ENCODE measurements at places on chromosomes 4 and X. TPM values are rescaled to one million over a fixed set of nuclear protein-coding genes. Genes with fewer than 3 reads are reported as not detected.

DNA sequence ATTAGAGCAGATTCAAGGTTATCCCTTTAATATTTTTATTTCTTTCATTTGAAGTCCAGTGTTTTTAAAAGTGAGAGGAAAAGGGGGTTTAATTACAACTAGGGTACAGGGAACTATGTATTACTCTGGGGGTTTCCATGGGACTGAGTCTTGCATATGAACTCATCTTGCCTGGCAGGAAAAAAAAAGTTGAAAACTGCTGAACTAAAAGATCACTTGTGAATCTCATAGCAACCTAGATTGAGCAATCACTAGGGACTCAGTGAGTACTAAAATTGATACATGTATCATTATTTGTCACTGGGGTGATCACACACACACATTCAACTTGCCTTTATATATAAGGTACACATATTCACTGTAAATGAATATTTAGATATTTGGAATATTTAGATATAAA is 180.7 kb upstream of the SFRP2 start:
- H3K27me3 ChIP-seq, result no peaks in the 10 kb centered on the region
- no peaks in the 10 kb centered on the region for H3K36me3 ChIP-seq
- no peaks in the 10 kb centered on the region for H3K4me1 ChIP-seq
- no peak for DNase-seq
- no peak overlapping the region for H3K27ac ChIP-seq
- H3K4me3 ChIP-seq, result no peak overlapping the region

DNA sequence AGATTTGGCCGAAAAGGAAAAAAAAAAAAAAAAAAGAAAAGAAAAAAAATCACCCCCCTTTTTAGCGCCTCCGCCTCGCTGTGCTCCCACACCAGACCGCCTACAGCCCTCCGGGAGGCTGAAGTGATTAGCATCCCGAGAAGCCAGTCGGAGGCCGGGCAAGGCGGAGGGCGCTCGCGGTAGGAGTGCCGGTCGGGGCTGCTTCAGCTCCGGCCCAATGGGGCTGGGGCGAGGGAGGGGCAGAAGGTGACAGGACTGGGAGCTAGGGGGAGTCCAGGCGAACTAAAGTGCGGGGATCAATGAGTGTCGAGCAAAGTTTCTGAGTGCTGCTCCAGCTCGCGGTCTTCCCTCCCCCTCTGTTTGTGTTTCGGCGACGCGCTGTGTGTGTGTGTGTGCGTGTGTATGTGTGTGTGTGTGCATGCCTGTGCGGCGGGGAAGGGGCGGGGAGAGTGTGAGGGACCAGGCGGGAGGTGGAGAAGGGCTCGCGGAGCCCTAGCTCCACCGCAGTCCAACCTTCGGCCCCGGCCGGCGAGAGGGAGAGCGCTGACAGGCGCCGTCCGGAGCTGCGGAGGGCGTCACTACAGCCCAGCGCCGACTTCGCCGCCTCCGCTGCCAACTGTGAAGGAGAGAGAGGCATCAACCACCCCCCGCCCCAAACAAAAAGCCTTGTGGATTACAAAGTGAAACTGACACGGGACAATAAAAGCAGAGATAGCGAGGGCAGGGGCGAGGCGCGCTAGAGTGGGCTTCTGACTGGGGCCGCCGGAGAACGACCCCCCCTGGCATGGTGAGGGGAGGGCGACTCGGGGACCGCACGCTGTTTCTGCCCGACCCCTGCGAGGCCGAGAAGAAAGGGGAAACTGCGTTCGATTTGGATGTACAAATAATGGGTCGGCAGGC is at the start of gene FAT4:
Gene FAT4, plus strand, starts transcription at position 280 of the 900 bp plus-strand sequence. CDS start 1,457 bp downstream, outside the sequence.
- peak within 1 kb of the TSS; percentile 87 for H3K4me3 ChIP-seq
- H3K27ac ChIP-seq, result peak within 1 kb of the TSS; percentile 89

GRCh38 chr4:39613093-39613656 is 25.5 kb downstream of the SMIM14 start:
- H3K36me3 ChIP-seq, result no peaks in the 10 kb centered on the region
- no peak for DNase-seq
- H3K27me3 ChIP-seq, result no peaks in the 10 kb centered on the region
- peaks cover 43% of the 10 kb centered on the region for H3K4me1 ChIP-seq
- H3K4me3 ChIP-seq, result no peak overlapping the region

Gene CXCL9
- total RNA-seq, result 0.20 TPM

DNA sequence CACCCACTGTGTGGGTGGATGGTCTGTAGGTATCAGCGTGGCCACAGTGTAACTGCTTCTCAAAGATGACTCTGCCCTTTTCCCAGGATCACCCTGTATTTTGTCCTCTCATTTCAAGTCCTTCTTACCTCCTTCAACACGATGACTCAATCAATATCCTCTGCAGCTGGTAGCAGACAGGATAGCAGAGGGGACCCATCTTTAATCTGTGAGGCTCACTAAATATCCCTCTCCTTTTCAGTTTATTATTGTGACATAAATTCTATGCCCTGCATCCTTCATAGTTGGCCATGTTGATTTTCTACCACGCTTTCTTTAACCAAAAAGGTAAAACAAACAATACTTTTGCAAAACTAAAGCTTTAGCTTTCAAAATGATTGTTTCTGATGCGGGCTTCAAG is 9.6 kb upstream of the MEPE start:
- no peak overlapping the region for H3K4me3 ChIP-seq
- H3K4me1 ChIP-seq, result no peaks in the 10 kb centered on the region
- no peaks in the 10 kb centered on the region for H3K36me3 ChIP-seq
- DNase-seq, result no peak
- H3K27me3 ChIP-seq, result no peaks in the 10 kb centered on the region
- no peak overlapping the region for H3K27ac ChIP-seq

DNA sequence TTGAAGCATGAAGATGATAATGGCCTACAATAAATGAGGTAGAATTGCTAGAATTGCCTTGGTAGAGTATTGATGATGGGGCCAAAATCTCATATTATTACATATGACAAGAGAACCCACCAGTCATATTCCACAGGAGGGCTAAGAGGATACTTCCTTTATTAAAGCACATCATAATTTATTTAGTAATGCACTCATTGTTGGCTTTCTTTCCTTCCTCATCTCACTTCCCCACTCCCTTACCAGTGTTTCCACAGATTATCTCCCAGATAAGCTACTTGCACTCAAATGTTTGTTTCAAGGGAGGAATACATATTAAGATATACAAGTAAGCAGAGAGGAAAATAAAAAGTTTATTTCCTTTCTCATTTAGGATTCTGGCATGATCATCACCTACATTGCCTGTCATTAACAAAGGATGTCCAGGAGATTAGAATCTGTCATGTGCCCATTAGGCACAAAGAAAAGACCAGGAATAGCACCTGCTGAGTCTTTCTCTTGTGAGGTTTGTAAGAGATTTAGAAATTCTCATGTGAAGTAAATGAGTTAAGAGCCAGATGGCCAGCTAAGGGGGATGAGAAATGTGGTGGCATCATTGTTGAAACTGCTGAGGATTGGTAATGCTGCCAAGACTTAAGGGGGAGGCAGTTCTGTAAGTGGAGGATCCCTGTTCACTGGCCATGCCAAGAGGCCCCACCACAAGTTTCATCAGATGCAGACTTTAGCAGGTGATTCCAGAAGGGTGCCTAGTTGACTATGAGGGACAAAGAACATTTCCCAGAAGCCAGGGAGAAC is 52.4 kb upstream of the PRDM8 start:
- H3K27ac ChIP-seq, result no peak overlapping the region
- H3K36me3 ChIP-seq, result no peaks in the 10 kb centered on the region
- no peak overlapping the region for H3K4me3 ChIP-seq
- H3K27me3 ChIP-seq, result no peaks in the 10 kb centered on the region

DNA sequence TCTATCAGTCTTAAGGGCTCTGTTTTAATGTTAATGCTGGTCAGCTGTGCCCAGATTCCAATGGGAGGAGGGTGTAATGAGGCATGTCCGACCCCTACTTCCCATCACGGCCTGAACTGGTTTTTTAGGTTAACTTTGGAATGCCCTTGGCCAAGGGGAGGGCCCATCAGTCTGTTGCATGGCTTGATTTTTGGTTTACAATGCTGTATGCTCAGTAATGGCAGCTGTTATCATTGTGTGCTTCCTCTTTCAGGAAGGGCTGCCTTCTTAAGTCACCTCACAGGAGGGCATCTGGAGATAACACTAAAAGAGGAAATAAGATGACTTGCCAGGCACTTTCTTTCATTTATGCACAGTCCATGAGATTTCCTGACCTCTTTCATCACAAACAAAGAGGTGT is 36.3 kb downstream of the ATXN3L start:
- no peak overlapping the region for H3K27ac ChIP-seq
- H3K27me3 ChIP-seq, result no peaks in the 10 kb centered on the region
- H3K4me3 ChIP-seq, result no peak overlapping the region
- no peaks in the 10 kb centered on the region for H3K4me1 ChIP-seq

GRCh38 chrX:44245733-44246132 is 97.7 kb downstream of the EFHC2 start:
- H3K4me3 ChIP-seq, result no peak overlapping the region
- H3K27ac ChIP-seq, result no peak overlapping the region
- no peaks in the 10 kb centered on the region for H3K4me1 ChIP-seq
- DNase-seq, result no peak

DNA sequence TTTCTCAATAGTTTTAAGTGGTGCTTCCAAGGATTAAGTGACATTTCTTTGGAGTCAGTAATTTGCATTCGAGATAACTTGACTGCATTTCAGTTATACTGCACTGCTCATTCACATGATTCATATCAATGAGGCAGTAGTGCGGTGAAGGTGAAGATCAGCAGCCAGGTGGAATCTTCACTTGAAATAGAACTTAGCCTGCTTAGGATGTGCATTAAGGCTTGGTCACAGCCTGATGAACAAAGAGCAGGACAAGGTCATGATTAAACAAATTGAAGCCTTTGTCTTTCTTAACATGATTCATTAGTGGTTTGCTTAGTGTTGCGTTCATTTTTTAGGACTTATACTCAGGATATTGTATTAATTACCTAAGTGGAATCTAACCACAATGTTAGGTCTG is 212.1 kb upstream of the GALNTL6 start:
- no peaks in the 10 kb centered on the region for H3K27me3 ChIP-seq
- H3K4me3 ChIP-seq, result no peak overlapping the region
- H3K36me3 ChIP-seq, result no peaks in the 10 kb centered on the region

Gene NKX6-1
- 0.21 TPM for total RNA-seq

- no peaks in the 10 kb centered on the region for H3K4me1 ChIP-seq
- H3K4me3 ChIP-seq, result no peak overlapping the region
- no peaks in the 10 kb centered on the region for H3K27me3 ChIP-seq
- H3K36me3 ChIP-seq, result no peaks in the 10 kb centered on the region
- H3K27ac ChIP-seq, result no peak overlapping the region
- DNase-seq, result no peak
Measured at GRCh38 chr4:173119818-173120217, 48.8 kb upstream of the GALNT7 start.

Data from tibial nerve (tissue), 4 donors.